ENCODE measurements at places on chromosomes 5 and 9. TPM values are rescaled to one million over a fixed set of nuclear protein-coding genes. Genes with fewer than 3 reads are reported as not detected.

The SLC36A3 gene
- not detected for total RNA-seq

The ZNF618 gene
- total RNA-seq, result 75.3 TPM

The NMUR2 gene
- total RNA-seq, result not detected

The TMOD1 gene
- 10.1 TPM for total RNA-seq

The FAT2 gene
- 0.07 TPM for total RNA-seq

The CTXN3 gene
- total RNA-seq, result not detected

The SLC27A6 gene
- 2.1 TPM for total RNA-seq

The ASPN gene
- not detected for total RNA-seq

The FAM151B gene
- total RNA-seq, result 2.7 TPM

Data from progenitor cell of endocrine pancreas (in vitro differentiated cells).